ENCODE measurements at places on chromosomes 7 and 10.

GRCh38 chr7:4080954-4081353, 601.1 kb upstream of the FOXK1 start:
- no peak for DNase-seq
- no peaks in the 10 kb centered on the region for H3K4me1 ChIP-seq
- no peak overlapping the region for H3K4me3 ChIP-seq
- H3K27ac ChIP-seq, result no peak overlapping the region
- H3K27me3 ChIP-seq, result peaks cover 31% of the 10 kb centered on the region

DNA sequence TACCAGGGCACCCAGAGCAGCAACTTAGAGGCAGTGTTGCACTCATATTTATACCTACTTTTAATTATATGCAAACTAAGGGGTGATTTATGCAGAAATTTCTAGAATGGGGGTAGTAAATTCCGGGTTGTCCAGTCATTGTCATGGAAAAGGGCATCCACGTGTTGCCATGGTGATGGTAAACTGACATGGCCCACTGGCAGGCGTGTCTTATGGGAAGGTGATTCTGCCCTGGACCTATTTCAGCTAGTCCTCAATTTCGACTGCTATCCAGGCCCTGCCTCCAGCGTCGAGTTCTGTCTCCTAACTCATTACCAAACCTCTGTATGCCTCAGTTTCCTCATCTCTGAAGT, 12.8 kb downstream of the SNX8 start:
- no peak overlapping the region for H3K4me3 ChIP-seq
- DNase-seq, result no peak
- peaks cover 2% of the 10 kb centered on the region for H3K4me1 ChIP-seq
- H3K27me3 ChIP-seq, result no peaks in the 10 kb centered on the region
- no peak overlapping the region for H3K27ac ChIP-seq

- no peaks in the 10 kb centered on the region for H3K27me3 ChIP-seq
- peaks cover 4% of the 10 kb centered on the region for H3K4me1 ChIP-seq
- DNase-seq, result no peak
- H3K27ac ChIP-seq, result no peak overlapping the region
- H3K36me3 ChIP-seq, result peaks cover 3% of the 10 kb centered on the region
Measured at GRCh38 chr7:2072042-2072441, 160.7 kb downstream of the MAD1L1 start.

DNA sequence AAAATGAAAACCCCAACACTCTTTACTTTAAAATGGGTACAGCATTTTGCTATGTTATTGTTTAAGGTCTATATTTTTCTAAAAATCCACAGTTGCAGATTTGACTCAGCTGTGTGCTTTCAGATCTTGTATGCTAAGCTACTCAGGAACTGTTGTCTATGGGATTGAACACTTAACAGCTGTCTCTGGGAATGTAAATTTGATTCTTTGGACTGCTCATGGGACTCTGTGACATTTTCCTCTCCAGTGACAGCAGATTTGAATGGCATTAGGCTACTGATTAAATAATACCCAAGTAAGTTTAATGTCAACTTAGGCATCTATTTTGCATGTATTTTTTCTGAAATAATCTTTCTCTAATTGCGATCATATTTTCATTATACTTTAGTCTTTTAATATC, 1.7 kb upstream of the CD36 start:
- no peak overlapping the region for H3K4me3 ChIP-seq
- H3K27ac ChIP-seq, result no peak overlapping the region
- H3K27me3 ChIP-seq, result no peaks in the 10 kb centered on the region
- no peak for DNase-seq
- H3K36me3 ChIP-seq, result no peaks in the 10 kb centered on the region

DNA sequence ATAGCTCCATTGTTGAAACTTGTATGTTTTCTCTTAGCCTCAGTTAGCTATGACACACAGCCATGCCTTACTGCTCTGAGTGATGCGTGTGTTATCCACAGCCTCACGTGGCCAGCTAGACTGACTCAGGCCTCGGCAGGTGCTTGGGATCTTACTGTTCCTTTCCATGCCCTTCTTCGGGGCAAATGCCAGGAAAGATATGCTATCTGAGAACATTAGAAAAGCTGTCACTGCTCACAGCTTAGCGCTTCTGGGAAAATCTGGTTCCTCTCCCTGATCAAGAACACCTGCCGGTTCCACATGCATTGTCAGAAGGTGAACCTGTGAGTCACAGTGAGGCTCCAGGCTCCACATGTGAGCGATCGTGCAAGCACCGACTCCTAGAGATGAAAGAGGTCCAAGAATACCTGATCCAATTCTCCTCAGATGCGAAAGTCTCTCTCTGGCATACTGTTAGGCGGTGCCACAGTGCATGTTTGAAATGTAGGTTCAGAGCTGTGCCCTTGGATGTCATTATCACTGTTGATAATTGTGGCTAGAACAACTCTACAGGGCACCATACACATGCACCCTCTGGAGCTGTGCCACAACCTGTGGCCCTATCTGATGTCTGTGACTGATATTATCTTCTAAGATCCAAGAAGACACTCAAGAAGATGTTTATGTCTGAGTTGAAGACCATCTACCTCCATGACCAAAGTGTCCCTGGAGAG, 247.8 kb upstream of the IGFBP3 start:
- DNase-seq, result no peak
- H3K27me3 ChIP-seq, result no peaks in the 10 kb centered on the region
- H3K27ac ChIP-seq, result no peak overlapping the region
- no peaks in the 10 kb centered on the region for H3K4me1 ChIP-seq

- H3K27ac ChIP-seq, result peak overlapping the region; percentile 86
- peak overlapping the region; percentile 96 for H3K4me3 ChIP-seq
- H3K36me3 ChIP-seq, result peaks cover 34% of the 10 kb centered on the region
- H3K4me1 ChIP-seq, result peaks cover 35% of the 10 kb centered on the region
Measured at GRCh38 chr10:102422545-102423129, 2.0 kb downstream of the FBXL15 start.

DNA sequence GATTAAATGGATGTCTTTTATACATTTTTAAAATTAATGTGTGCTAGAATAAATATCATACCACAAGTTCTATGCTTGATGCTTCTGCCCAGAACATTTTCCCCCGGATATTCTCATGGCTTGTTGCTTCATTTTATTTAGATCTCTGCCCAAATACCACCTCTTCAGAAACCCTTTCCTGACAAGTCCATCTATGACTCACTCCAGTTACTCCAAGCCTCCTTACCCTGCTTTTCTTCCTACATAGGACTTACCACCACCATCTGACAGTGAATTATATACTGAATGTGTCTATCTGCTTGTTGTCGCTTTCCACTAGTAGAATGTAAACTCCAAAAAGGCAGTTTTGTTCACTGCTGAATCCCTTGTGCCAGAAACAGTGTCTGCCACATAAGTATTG, 19.1 kb upstream of the ERVW-1 start:
- no peak for DNase-seq
- no peak overlapping the region for H3K4me3 ChIP-seq
- H3K27me3 ChIP-seq, result no peaks in the 10 kb centered on the region
- no peaks in the 10 kb centered on the region for H3K4me1 ChIP-seq

DNA sequence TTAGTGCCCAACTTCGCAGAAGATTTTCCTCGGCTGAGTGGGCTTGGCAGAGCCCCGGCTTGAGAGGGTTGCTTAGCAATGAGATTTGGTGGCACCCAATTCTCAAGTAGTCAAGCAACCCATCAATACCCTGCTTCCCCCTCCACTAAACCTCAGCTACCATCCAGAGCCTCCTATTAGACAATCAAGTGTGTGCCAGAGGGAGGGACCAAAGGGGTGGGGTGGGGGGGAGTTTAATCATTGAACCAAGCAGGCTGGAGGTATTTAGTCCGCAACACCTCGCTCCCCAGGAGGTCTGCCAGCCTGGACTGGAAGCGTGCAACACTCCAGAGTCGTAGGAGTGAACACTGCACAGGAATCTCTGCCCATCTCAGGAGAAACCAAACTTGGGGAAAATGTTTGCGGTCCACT, at the start of gene HKDC1:
Gene HKDC1, plus strand, starts transcription at position 292 of the 411 bp plus-strand sequence. Its CDS starts 104 bp downstream, at position 396.
- peaks cover 36% of the 10 kb centered on the region for H3K4me1 ChIP-seq
- H3K4me3 ChIP-seq, result no peak within 1 kb of the TSS
- peaks cover 7% of the 10 kb centered on the region for H3K36me3 ChIP-seq
- DNase-seq, result no peak
- no peaks in the 10 kb centered on the region for H3K27me3 ChIP-seq
- peak within 1 kb of the TSS; percentile 20 for H3K27ac ChIP-seq
